Panc1 (cell line): ENCODE measurements at places on chromosomes 6 and 20. TPM values are rescaled to one million over a fixed set of nuclear protein-coding genes. Genes with fewer than 3 reads are reported as not detected.

Gene CPXM1
- not detected for total RNA-seq

Gene IL17F
- total RNA-seq = not detected

Gene PTGIS
- 4.4 TPM for total RNA-seq

Gene TP53INP2
- 20.6 TPM for total RNA-seq

Gene VNN1
- total RNA-seq = not detected

Gene SLC52A3
- 6.4 TPM for total RNA-seq

Gene MACROD2
- total RNA-seq = 1.2 TPM

Gene RRAGD
- total RNA-seq = 27.8 TPM

Gene SLC26A8
- not detected for total RNA-seq

Gene PRKN
- total RNA-seq = 0.46 TPM

Gene MATN4
- total RNA-seq = 0.15 TPM

Gene WFDC2
- 1.6 TPM for total RNA-seq

Gene CBFA2T2
- total RNA-seq = 16.3 TPM

Gene BAK1
- total RNA-seq = 31.5 TPM

Gene OPN5
- not detected for total RNA-seq

Gene TMEM244
- total RNA-seq = not detected

Gene MYH7B
- 0.59 TPM for total RNA-seq

Gene HLA-DPA1
- total RNA-seq = 0.69 TPM

Gene TMEM200A
- total RNA-seq = 0.10 TPM

Gene SIRPB1
- 0.72 TPM for total RNA-seq

Gene TEAD3
- 10.7 TPM for total RNA-seq

Gene MAFB
- 0.28 TPM for total RNA-seq

Gene CABLES2
- total RNA-seq = 9.8 TPM

Gene PIGU
- total RNA-seq = 22.9 TPM

Gene C20orf141
- not detected for total RNA-seq

Gene CTAGE9
- 0.15 TPM for total RNA-seq

Gene BPIFA1
- total RNA-seq = not detected

Gene HLA-DOA
- total RNA-seq = 0.08 TPM

Gene SASH1
- 6.6 TPM for total RNA-seq

Gene MCHR2
- not detected for total RNA-seq

Gene SRMS
- total RNA-seq = not detected

Gene SSTR4
- not detected for total RNA-seq

Gene SLC13A3
- total RNA-seq = 0.31 TPM

Gene KDM1B
- 27.1 TPM for total RNA-seq

Gene TMX4
- total RNA-seq = 34.6 TPM

Gene ANGPT4
- not detected for total RNA-seq

Gene CCN5
- total RNA-seq = 15.2 TPM

Gene EFCAB8
- 1.1 TPM for total RNA-seq
